ENCODE measurements at places on chromosomes 3 and 15.

DNA sequence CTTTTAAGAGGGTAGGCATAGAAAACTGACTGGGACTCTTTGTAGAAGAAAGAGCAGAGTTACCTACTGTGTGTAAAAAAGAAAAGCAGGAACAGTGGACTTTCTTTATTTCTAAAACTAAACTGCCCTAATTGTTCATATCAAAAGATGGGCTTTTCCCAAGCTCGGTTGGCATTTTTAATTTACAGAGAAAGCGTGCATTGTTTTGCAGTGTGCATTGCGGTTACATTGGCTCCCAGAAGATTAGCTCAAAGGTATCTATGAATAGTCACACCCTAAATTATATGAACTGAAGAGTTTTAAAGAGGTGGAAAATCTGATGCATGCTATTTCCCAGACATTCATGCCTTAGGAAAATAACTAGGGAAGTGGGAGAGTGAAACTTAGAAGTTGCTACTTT is 36.5 kb downstream of the MITF start:
- DNase-seq: no peak

GRCh38 chr15:57495041-57495440 is 96.7 kb upstream of the MYZAP start:
- DNase-seq: no peak

DNA sequence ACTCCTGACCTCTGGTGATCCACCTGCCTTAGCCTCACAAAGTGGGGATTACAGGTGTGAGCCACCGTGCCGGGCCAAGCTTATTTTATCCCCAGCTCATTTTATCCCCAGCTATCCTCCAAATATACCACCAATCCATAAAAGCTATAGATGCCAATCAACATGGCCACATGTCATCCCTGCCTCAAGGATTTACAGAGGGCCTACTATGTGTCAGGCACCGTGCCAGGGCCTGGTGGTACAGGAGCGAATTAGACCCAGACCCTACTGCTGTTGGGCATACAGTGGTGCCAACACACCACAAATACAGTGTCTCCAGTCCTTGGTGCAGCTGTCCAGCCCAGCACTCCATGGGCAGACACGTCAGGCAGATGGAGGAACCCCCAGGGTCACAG is 73.4 kb downstream of the SCN5A start:
- DNase-seq: no peak

DNA sequence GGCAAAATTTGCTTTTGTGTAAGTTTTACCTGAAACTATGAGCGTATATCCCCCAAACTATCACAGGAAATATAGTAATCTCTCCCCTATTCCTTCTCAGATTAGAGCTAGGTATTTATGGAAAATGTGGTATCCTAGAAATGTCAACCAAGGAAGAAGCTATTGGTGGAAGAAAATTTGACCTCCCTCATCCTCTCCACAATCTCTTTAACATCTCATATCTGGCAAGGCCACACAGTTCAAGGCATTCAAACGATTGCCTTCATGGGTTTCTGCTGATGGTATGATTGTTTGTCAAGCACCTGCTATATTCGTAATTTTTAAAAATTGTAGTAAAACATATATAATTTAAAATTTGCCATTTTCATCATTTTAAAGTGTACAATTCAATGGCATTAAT is 27.5 kb upstream of the DRD3 start:
- DNase-seq: no peak

- DNase-seq: no peak
These were observed 5.2 kb downstream of the GLB1 start for GRCh38 chr3:33091746-33092145.

DNA sequence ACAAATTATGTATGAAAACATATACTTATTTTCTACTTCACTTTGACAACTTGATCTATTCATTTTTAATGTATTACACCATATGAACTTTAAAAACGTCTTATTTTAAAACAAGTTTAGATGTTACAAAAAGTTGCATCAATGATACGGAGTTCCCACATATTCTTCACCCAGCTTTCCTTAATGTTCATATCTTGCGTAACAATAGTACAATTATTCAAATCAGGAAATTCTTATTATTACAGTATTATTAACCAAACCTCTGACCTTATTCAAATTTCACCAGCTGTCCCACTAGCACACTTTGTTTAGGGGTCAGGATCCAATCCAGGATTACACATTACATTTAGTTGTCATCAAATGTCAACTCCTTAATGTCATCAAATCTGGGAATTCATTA is 12.9 kb upstream of the XRN1 start:
- DNase-seq: no peak

GRCh38 chr3:149605902-149606301 is 51.9 kb downstream of the WWTR1 start:
- DNase-seq: no peak

DNA sequence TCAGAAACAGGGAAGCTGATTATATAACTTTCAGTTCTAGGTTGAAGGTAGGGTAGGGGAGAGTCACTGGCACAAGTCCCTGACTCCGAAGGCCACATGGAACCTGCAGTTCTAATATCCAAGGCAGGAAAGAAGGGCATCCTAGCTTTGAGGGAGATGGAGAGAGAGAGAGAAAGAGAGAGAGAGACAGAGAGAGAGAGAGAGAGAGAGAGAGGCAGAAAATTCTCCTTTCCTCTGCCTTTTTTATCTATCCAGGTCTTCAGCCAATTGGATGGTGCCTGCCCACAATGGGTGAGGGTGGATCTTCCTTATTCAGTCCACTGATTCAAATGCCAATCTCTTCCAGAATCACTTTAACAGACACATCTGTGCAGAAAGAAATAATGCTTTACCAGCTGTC is 35.7 kb upstream of the TMEM45A start:
- DNase-seq: no peak

DNA sequence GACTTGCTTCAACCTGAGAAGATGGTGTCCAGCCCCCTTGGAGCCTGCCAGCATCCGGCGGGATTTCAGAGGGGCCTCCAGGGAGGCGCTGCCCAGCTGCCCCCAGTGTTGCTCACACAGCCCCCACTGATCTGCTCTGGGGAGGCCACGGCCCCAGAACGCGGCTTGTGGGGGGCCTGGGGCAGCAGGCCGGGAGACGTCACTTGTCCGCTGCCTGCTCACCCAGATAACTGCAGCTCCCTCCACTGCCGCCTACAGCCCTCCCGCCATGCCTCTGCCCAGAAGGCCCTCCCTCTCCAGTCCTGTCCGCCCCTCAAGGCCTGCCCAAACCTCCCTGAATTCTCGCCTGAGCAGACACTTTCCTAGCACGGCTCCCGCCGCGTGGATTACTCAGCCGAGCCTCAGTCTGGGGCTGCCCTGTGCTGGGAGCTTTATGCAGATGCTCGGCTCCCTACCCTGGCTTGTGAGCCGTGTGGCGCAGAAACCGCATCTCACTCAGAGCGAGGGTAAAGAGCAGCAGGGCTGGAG is 17.2 kb upstream of the ADIPOQ start:
- DNase-seq: peak; percentile 65

- no peak for DNase-seq
These were observed 36.0 kb downstream of the PXYLP1 start for GRCh38 chr3:141267629-141268028.

DNA sequence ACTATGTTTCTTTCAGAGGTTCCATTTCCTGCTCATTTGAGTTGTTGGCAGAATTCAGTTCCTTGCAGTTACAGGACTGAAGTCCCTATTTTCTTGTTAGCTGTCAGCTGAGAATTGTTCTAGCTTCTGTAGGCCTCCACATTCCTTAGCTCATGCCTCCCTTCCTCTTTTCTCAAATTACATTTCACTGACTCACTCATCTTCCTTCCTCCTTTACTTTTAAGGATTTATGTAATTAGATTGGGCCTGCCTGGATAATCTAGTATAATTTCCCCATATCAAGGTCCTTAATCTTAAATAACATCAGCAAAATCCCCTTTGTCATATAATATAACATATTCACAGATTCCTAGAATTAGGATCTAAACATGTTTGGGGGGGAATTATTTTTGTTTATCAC is 40.6 kb upstream of the RBMS3 start:
- DNase-seq: no peak

DNA sequence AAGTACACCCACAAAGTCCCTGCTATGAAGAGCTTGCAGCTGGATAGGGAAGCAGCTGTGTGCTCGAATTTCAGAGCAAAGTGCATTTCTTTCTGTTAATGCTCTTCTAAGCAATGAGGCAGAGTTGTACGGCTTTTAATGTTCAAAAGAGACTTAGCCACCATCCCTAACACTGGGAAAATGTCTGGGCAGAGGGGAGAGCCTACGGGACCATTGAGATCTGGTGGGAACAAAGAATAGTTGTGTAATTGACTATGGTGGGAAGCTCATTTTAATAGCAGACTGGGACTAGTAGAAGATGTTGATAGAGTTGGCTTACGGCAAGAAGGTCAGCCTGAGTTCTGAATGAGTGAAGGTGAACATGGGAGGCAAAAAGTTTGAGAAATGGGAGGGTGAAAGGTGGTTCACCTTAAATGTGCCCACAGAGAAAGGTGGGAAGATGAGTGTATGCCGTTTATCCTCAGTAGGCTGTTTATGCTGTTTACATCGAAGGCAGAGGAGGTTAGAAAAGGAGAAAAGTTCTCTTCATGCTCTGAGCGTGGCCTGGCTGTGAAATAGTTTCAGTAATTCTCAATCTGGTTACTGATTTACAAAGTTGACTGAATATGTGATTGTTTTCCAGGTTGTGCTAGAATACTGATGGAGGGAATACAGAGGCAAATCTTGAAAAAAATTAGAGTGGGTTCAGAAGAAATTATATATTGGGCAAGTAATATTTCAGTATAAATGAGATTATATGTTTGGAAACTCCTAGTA is 22.9 kb upstream of the UTS2B start:
- no peak for DNase-seq

Measured in nephron progenitor cell (in vitro differentiated cells).